ENCODE measurements at places on chromosomes 5 and 9. TPM values are rescaled to one million over a fixed set of nuclear protein-coding genes. Genes with fewer than 3 reads are reported as not detected.

Gene COMMD10
- total RNA-seq = 33.8 TPM

Gene SPATA31C1
- total RNA-seq = not detected

Gene C5orf34
- 1.4 TPM for total RNA-seq

Gene ACSL6
- total RNA-seq = 0.59 TPM

Gene PCYOX1L
- total RNA-seq = 5.9 TPM

Gene GPRIN1
- total RNA-seq = 1.4 TPM

Gene KCNV2
- not detected for total RNA-seq

Gene HSPB3
- total RNA-seq = not detected

Gene ZNF366
- total RNA-seq = 13.6 TPM

DNA sequence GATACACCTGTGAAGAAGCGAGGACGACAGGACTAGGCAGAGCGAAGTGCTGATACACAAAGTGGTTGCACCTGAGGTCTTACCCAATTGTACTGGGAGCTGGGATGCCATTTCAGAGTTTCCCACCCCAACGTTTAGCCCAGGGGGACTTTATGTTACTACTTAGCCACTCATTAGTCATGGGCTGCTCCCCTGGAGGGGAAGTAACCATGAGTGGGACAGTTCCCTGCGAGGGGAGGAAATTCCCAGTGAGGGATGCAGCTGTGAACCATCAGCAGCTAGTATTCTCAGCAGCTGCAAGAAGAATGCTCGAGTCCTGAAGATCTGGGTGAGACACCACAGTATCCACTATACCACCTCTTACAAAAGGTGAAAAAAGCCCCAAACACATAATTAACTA, 93.7 kb upstream of the ACTBL2 start:
- no peak for DNase-seq

GRCh38 chr5:64665243-64665642, 25.1 kb upstream of the SHISAL2B start:
- no peak for DNase-seq

- no peak for DNase-seq
Measured at GRCh38 chr9:127915325-127915752, 1.5 kb downstream of the ST6GALNAC4 start.

GRCh38 chr5:172245046-172245445, 38.5 kb downstream of the UBTD2 start:
- DNase-seq = no peak

- DNase-seq = peak; percentile 84
Measured at GRCh38 chr9:130235558-130236435, 29.8 kb upstream of the HMCN2 start.

DNA sequence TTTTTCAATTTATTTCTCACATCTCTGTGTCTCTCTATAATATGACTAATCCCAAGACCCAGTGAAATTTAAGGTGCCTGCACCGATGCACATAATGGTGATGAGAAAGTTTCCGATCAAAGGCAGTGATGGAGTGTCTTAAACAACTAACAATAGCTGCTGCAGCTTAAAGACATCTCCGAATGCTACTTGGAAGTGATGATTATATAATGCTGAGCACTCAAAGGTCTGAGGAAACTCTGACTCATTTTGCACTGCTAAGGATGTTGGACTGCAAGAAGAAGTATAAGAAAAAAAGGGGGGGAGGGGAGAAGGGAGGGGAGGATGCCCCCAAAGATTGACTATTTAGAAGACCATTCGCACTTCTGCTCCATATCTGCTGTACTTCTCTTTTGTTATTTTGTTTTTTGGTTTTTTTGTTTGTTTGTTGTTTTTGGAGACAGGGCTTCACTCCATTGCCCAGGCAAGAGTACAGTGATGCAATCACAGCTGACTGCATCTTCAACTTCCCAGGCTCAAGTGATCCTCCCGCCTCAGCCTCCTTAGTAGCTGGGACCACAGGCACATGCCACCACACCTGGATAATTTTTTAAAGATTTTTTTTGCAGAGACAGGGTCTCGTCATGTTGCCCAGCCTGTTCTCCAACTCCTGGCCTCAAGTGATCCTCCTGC, 192.2 kb downstream of the HSD17B3 start:
- no peak for DNase-seq

DNA sequence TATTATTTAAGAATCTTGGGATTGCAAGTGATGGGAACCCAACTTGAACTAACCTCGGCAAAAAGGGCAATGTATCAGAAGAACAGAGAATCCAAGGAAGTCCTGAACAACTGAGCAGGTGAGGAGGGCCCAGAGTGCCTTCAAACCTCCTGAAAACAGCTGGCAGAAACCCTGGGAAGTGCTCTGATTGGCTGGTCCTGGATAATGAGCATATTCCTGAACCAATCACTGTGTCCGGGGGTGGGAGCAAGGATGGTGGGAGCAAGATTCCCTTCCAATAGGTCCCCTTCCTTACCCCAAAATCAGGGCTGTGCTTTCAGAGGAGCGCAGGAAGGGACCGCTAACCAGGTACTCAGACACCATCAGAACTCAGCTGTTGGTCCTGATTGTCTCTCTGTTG, 31.9 kb upstream of the TBC1D2 start:
- DNase-seq = no peak

- no peak for DNase-seq
Measured at GRCh38 chr5:159040181-159040580, 59.5 kb downstream of the EBF1 start.

Data from lower lobe of right lung (tissue), 2 donors.